ENCODE measurements at places on chromosomes 1 and 21.

DNA sequence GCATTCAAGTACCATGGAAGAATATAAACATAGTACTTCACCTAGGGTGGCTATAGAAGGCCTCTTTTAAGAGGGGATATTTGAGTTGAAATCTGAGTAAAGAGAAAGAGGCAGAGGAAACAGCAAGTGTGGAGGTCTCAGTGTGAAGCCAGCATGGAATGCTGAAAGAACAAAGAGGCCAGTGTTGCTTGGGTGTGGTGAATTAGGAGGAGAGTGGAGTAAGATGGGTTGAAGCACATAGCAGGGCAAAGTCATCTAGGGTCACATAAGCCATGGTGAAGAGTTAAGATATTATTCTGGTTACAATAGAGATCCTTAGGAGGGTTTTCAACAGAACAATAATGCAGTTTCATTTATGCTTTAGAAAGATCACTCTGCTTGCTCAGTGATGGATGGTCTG, 37.5 kb downstream of the C1orf141 start:
- DNase-seq: no peak

DNA sequence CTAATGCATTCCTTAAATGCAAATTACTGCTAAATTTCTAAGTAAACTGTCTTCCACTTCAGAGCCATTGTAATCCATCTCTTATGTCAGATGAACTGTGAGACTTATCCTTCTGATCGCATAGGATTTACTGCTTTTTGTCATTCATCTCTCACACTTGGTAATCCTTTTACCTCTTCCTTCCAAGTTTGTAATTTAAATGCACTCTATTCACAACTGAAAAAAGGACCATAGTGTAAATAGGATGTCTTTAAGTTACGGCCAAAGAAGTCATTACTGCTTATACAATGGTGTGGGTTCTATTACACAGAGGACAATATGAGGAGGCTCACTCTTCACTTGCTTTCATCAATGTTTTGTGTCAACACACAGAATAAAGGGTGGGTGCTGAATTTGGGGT, 393.3 kb downstream of the PTBP2 start:
- no peak for DNase-seq

DNA sequence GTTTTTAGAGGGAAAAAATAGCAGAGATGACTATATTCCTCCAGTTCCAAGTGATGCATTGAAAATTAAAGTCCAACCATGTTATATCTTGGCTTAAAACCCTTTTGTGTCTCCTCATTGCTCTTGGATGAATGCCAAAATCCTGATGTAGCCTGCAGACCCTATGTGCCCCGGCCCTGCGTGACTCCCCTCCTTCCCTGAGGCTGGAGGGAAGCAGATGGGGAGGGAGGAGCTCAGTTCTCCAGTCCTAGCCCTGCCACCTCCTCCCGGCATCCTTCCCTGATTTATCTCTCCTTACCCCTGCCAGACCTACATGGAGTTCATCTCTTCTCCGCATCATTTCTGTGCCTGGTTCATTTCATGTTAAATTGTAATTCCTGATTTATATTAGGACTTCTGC, 397.4 kb downstream of the PTPRU start:
- no peak for DNase-seq

DNA sequence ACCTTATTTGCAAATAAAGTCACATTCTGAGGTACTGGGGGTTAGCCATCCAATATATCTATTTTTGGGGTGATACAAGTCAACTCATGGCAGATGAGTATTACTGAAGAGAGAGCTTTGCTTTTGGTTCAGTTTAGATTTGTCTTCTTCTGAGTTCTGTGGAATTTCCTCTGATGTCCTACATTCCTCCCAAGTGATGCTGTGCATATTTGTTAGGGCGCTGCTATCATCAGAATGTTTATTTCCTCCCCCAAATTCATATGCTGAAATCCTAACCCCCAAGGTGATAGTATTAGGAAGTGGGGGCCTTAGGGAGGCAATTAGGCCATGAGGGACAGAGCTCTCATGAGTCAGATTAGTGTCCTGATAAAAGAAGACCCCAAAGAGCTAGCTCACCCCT, 96.2 kb upstream of the WLS start:
- DNase-seq: no peak

DNA sequence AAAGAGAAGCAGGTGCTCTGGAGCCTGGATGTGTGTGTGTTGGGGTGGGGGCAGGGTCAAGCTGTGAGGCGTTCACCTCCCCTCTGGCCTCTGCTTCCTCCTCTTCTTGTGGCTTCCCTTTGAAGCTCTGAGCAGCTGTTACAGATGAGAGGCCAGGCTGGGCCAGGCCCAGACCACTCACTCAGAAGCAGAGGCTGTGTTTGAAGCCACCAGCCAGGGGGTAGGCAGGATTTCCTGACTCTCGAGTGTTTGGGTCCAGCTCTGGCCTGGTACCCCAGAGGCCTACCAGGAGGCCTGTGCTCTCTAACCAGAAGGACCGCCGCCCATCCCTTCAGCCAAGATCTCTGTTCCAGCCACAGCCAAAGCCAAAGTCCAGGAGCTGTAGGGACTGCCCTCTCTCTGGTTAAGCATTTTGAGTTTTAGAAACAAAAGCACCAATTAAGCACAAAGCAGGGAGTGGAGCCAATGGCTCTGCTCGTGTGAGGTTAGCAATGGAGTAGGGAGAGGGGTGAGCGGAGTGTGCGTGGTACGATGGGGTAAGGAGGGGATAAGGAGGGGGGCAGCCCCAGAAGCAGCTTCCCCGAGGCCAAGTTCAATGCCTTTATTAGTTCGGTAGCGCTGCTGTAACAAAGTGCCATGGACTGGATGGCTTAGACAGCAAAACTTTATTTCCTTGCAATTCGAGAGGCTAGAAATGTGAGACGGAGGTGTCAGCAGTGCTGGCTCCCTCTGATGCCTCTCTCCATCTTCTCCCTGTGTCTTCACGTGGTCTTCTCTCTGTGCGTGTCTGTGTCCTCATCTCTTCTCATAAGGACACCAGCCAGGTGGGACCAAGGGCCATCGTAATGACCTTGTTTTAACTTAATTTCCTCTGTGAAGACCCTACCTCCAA, 20.5 kb downstream of the RCSD1 start:
- DNase-seq: no peak

GRCh38 chr1:20183616-20184271, 2.2 kb upstream of the UBXN10 start:
- DNase-seq: no peak

GRCh38 chr1:16302709-16303627, 49.3 kb downstream of the FBXO42 start:
- no peak for DNase-seq

DNA sequence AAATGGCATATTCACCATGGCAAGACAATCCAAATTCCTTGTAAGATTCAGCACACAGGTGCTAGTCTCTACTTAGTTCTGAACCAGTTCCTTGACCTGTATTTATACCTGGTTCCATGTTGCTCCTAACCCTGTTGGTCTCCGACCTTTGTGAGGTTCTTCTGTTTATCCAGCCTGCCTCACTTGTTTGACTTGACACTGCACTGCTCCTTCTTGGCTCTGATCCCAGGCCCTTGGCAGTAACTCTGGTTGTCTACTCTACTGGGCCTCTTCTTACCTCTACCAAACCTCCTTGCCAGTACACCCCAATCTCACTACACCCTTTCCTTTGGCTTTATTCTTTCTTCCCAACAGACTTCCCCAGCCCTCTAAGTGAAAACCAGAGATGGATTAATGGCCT, 419.4 kb upstream of the USP24 start:
- no peak for DNase-seq

- DNase-seq: no peak
Measured at GRCh38 chr1:169121146-169121923, 14.8 kb downstream of the ATP1B1 start.

GRCh38 chr1:61842036-61842435, 99.8 kb downstream of the PATJ start:
- no peak for DNase-seq

DNA sequence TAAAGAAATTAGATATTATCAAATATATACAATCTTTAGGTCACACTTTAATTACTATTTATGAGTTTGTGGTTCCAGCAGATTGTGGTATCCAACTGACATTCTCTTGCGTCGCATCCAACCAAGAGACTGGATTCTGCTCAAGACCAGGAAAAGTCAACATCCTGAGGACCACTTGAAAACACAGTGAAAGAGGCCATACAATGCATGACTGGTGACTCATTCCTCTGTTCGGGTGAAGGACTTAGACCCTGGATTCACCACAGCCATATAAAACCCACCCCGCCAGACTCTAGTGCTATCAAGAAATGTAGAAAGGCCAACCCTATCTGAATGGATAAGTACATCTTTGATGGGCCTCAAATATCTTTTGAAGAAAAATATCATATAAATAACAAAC, 14.5 kb upstream of the CFHR4 start:
- no peak for DNase-seq

DNA sequence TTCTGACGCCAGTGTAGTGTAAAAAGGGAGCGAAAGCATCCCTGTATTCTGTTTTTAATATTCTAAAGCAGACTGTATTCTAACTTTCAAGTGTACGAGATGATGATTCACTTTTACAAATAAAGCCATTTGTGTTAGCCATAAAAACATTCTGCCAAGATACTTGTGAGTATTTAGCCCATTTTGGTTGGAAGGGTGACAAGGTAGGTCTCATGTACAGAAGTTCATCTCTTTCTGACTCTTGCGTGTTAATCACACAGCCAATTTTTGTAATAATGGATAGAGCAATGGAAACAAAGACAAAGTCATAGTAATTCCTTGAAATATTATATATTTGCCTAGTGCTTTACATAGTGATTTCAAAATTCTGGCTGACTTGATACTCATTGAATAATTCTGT, 125.3 kb upstream of the GREM2 start:
- no peak for DNase-seq

DNA sequence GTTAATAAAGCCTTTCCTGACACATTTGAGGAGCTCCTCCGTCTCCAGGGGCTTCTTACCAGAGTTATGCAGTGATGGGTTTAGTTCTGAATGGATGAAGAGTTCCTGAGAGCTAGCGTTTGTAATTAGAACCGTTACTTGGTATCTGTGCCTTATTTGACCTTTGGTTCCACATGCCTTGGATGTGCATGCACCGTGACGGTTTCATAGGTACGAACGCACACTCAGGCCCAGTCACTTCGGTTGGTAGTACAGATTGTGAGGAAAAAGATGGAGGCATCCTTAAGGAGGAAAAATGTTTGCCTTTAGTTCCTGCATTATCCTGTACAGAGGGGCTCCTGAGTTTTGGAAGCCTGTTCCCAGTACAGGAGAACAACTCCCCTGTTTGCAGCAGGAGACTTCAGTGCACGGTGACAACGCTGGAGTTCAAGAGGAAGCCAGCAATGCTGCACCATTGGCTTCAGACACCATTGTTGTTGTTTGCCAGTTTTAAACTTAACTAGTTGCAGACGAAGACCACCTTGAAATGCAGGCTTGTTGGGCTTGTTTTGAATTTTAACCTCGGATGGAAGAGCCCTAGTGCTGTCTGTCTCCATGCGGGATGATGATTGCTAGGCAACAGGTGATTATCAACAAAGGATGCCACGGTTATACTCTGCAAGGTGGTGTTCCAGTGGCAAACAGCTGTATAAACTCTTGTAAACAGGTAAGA, 8.2 kb downstream of the RBM15 start:
- no peak for DNase-seq

GRCh38 chr1:65953170-65953569, 160.5 kb downstream of the PDE4B start:
- DNase-seq: no peak

GRCh38 chr1:3821004-3821403, 24.7 kb upstream of the LRRC47 start:
- no peak for DNase-seq

DNA sequence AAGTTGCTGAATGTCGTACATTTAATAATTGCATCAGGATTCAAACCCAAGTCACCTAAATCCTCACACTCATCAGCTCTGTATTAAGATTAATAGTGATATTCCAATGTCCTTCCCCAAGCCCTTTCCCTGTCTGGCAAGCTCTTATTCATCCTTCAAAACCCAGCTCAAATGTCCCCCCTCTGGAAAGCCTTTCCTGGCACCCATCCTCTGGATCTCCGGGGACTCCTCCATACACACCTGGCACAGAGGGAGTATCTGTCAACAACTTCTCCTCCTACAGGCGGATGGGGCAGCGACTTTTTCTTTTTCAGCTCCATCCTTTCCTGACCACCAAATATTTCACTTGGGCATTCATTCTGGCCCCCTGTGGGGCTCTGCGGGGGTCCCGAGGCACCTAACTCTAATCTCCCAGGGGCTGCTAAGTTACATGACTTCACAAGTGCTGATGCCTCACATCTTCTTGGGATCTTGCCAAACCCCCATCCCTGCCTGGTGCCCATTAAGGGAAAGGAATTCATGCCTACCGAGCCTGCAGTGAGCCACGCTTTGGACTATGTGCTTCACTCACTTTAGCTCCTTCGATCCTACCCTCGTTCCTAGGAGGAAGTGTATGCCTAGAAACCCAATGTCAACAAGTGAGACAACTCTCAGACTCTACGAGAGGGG, 15.2 kb downstream of the TINAGL1 start:
- no peak for DNase-seq

GRCh38 chr1:103937763-103938357, 188.2 kb downstream of the AMY1C start:
- DNase-seq: no peak

DNA sequence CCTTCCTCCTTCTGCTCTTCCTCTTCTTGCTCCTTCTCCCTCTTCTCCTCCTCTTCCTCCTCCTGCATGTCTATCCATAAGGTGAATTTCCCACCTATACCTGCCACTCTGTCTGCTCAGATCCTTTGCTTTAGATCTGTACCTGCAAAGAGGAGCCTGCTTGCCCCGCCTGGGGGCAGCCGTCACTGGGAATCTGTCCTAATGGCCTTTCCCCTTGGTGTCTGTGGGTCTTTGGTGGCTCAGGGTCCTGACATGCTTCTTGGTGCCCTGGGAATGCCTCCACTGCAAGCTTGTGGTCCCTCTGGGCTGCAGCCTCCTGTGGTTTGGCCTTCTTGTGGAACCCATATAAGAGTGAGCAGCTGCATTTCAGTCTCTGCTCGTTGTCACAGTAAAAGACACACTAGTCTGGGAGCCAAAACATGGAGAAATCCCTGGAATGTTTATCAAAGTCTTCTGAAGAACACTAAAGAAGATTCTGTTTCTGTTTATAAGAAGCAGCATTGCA, 79.5 kb upstream of the CSF3R start:
- DNase-seq: no peak

- no peak for DNase-seq
Measured at GRCh38 chr1:213380865-213381264, 329.8 kb downstream of the RPS6KC1 start.

DNA sequence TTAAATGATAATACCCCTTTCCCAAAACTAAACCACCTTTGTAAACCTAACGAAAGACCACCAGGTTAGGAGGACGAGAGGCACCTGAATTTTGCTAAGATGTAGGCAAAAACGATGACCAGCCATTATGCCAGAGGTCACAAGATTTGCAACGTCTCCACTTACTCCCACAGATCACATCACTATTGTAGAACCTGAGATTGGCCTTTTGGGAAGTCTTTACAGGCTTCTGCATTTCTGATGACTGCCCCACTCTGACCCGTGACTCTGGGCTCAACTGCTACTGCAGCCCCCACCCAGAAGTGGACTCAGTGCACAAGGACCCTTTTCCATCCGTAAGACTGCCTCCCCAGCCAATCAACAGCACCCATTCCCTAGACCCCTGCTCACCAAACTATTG, 36.4 kb upstream of the COL6A2 start:
- DNase-seq: peak; percentile 11

Measured in activated T-cell treated with anti-CD3 and anti-CD28 coated beads, Interleukin-2, amount 50 U/mL, for 48 hours (primary cell).